ENCODE measurements at places on chromosomes 5 and 9.
A peak's percentile ranks its signal among the peaks of the same experiment; 100 is the strongest.

- DNase-seq, result no peak
Measured at GRCh38 chr5:103435136-103435889, 127.3 kb downstream of the NUDT12 start.

DNA sequence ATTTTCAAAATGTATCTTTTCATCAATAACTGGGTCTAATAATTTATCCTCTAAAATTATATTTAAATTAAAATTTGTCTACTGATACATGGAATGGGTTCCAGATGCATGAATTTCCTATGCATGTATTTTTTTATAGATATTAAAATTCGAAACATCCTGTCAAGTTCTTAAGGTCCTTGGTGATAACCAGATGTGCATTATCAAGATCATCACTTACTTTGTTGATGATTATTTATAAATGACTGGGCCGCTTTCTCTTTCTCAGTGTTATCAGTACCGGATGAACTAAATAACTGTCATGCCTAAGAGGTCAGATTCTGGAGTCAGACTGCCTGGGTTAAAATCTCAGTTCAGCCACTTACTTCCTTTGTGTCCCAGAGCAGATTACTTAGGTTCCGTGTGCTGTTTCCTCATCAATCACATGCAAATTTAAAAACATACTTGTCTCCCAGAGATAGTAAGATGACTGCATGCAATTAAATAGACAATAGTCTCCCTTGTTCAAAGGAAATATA lies 124.3 kb downstream of the TEX10 start:
- DNase-seq, result no peak

- DNase-seq, result no peak
Measured at GRCh38 chr9:123604861-123605260, 248.9 kb downstream of the CRB2 start.

DNA sequence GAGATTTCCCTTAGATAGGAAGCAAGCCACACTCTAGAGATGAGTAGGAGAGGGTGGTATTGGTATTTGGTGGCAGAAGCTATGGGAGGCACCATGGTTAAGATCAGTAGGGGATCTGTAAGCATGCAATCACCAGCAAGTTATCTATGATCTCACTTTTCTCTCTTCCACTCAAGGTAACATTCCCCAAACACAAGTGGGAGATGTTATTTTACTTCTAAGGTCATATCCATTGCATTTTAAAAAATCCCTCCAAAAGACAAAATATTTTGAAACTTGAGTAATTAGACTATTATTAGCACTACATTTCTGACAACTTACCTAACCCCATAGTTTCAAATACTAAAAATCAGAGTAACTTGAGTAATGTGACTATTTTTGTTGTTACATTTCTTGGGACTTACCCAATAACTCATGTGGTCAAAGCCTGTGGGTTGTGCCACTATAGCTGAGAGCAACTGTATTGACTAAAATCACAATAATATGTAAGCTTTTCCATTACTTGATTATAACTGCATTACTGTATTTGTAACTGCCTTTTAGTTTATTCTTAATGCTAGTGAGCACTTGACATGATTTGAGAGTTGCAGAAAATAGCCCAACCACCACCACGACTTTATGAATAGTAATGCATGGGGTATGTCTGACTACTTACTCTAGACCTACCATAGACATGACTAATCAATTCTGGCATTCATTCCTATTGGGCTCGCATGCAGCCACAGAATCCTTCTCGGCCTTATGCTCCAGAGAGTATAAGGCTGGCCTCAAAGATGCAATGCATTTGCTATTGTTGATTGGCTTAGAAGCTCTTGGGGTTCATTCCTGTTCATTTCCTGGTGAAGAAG lies 264.7 kb downstream of the TRIM32 start:
- no peak for DNase-seq

GRCh38 chr9:103734471-103734870 lies 359.6 kb upstream of the SMC2 start:
- DNase-seq, result no peak

DNA sequence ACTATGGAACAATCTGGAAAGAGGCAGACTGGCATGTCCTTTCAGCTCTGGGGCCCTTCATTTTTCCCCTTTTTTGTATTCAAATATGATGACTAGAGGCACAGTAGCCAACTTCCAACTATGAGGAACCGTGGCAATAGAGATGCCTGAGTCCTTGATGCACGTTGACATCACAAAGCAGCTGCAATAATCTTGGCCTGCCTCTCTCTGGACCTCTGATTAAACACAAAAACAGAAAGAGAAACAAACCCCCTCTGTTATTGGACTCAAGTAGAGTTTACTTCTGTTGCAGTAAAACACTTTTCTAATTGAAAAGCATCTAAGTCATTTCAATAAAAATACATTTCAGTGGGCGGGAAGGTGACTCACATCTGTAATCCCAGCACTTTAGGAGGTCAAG lies 122.2 kb upstream of the GRAMD2B start:
- no peak for DNase-seq

- no peak for DNase-seq
Measured at GRCh38 chr5:180970875-180971274, 17.8 kb upstream of the BTNL3 start.

GRCh38 chr9:121858788-121859187 lies 207.4 kb downstream of the DAB2IP start:
- DNase-seq, result no peak

DNA sequence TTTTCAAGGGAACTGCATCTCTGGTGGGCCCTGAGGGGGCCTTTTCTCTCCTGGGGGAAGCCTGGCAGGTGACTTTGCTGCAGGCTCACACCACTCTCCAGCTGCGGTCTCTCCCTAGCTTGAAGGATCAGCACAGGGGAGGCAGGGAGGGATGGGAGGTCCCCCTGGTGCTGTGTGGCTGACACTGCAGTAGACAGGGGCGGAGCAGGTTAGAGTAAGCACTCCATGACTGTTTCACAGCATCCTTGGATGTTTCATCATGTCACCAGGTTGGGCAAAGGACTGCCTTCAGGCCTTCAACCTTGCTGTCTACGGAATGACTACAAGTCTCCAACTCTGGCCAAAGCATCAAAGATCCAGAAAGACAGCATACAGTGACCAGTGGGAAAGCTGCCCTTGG lies 470.7 kb downstream of the CDK5RAP2 start:
- DNase-seq, result no peak

GRCh38 chr5:115796656-115797055 lies 19.8 kb downstream of the CDO1 start:
- DNase-seq, result no peak

- DNase-seq, result no peak
Measured at GRCh38 chr5:122759241-122760070, 15.4 kb upstream of the SNX2 start.

- no peak for DNase-seq
Measured at GRCh38 chr9:98178874-98179850, 13.3 kb downstream of the CORO2A start.

- DNase-seq, result peak; percentile 99
Measured at GRCh38 chr9:13575558-13575957, 296.1 kb upstream of the MPDZ start.

- DNase-seq, result no peak
Measured at GRCh38 chr5:173823274-173823644, 64.9 kb upstream of the CPEB4 start.

DNA sequence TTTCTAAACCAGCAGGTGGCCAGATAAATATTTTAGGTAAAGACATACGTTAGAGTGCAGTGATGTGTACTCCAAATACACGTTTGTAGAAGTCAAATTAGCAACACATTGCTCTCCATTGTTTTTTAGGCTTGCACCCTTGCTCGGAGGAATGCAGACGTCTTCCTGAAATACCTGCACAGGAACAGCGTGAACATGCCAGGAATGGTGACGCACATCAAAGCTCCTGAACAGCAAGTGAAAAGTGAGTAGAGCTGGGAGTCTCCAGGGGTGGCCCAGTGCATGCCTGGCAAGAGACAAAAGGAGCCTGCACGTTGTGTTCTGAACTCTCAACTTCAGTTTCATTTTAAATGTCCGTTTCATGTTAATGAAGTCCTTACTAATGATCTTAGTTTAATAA lies 207.5 kb upstream of the OTULINL start:
- no peak for DNase-seq

GRCh38 chr5:55578771-55579170 lies 44.0 kb upstream of the PLPP1 start:
- no peak for DNase-seq

DNA sequence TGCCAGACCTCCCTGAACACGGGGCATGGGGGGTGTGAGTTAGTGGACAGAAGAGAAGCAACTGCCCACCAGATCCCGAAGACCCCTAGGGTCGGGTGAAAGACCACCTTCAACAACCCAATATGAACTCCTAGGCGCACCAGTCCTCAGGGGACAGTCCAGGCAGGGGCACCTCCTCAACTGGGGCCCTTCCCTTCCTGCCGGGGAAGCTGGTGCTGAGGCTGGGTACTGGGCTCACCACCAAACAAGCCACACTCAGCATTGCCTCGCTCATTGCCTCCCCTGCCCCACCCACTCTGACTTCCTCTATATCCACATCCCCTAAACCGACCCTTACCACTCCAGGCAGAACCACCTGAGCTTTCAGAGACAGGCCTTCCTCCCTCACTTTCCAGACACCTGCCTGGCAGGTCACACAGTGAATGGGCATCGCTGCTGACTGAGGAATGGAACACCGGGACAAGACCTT lies 42.5 kb downstream of the SEMA4D start:
- no peak for DNase-seq

DNA sequence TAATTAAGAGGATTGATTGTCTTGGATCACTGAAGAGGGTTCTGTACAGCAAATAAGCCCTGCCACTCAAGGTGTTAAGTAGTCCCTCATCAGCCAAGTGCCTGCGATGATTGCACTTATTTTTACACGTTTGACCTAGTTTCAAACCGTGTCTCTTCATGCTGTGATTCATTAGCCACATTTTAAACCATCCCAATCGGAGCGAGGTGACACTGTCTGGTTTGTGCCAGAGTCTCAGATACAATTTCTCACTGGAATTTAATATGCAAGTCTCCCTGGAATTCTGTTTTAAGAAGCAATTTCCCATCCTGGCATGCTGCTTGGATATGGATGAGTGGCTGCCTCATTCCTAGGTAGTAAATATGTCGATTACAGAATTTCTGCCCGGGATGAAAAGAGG lies 1.6 kb downstream of the INSYN2B start:
- DNase-seq, result no peak

- DNase-seq, result peak; percentile 57
Measured at GRCh38 chr5:96963267-96963666, 27.4 kb downstream of the LNPEP start.

DNA sequence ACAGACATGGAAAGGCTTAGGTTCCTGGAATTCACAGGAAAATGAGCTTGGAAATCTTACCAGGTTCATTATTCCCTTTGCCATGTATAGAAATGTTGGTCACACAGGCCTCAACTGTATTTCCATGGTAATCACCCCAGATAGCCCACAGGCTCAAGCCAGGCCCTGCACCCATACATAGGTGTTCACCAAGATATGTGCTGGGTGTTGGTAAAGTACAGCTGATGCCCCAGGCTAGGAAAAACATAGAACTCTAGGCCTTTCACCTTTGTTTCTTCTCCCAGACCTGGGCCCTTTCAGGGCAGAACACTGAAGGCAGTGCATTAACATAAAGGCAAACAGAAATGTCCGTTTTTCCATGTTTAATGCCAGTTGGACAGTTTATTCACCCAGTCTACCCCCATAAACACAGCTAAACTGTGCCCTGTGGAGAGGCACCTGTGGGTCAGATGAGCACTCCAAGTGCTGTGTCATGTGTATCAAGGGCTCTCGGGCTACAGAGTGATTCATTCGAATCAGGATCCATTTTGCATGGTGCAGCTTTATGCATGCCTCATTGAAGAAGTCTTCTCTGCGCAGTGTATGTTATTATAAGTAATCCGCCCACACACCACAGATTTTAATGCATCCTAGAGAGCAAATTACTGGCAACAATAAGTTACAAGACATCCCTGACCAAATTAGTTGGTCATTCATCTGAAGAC lies 93.4 kb upstream of the SLC30A5 start:
- no peak for DNase-seq

DNA sequence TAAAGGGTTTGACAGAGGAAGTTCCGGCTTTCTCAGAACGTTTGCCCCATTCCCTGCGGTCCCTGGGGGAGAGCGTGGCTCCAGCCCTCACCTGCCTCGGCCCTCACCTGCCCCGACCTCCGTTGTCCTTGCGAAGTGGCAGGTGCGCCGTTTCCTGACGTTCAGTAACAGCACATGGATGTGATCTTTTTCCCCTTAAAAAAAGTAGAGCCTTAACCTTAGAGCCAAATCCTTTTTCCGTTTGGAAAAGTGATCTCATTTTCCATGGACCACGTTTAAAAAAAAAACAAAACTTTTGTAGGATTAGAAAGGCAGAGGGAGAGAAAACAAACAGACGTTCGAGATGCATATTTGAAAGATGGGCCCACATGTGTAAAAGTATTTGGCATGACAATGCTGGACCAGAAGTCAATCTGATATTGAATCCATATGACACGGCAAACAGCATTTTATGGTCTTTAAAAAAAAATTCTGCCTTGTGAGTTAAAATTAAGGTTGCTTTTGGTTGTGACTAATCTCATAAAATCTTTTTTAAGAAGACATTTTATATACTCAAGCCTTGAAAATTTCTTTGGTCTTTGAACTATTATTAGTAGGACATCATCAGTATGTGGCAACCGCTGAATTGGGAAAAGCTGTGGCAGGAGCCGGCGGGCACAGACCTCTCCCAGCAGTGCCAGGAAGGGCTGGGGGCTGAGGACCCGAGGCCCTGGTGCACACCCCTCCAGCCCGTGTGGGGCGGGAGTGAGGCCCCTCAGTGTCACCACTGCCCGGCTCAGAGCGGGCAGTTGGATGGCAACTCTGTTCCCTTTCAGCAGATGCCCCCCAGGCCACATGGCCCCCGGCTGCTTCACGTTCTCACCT lies 42.5 kb upstream of the EXOC3 start:
- no peak for DNase-seq

All from pulmonary artery endothelial cell (primary cell).